ENCODE measurements at places on chromosomes 2 and 18. TPM values are rescaled to one million over a fixed set of nuclear protein-coding genes. Genes with fewer than 3 reads are reported as not detected.

- no peaks in the 10 kb centered on the region for H3K36me3 ChIP-seq
- no peaks in the 10 kb centered on the region for H3K27me3 ChIP-seq
- no peak overlapping the region for H3K4me3 ChIP-seq
- peaks cover 6% of the 10 kb centered on the region for H3K4me1 ChIP-seq
- DNase-seq = no peak
Measured at GRCh38 chr2:162006337-162006736, 67.7 kb downstream of the DPP4 start.

DNA sequence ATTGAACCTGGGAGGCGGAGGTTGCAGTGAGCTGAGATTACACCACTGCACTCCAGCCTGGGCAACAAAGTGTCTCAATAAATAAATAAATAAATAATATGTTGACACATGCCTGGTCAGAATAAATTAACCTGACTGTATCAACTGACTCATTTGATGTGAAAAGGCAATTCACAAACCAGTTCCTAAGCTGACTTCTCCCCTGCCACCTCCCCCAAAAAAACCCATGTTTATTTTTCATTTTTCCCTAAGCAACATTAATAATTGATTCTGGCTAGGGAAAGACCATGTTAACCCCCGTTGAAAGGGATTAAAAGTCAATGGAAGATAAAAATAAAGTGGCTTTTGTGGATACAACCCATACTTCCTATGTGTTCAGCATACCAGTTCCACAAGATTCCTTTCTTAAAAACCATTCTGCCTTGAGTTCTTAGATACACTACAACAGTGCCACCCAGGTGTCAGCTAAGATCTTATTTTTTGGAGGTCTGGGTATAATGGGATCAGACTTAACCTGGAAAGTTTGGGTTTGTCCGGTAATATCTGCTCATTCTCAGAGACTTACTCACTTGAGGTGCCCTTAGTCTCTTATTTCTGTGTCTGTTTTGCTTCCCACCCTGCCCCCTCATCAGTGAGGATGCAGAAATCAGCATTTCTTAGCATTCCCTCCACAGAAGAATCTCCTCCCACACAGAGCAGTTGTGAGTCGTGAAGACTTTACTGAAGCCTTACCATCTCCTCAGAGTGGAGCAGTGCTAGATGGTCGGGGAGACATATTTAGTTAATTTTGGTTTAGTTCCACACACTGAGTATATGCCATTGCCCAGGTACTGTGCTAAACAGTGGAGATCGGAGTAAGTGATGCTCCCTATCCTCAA is 10.1 kb upstream of the MCFD2 start:
- no peaks in the 10 kb centered on the region for H3K27me3 ChIP-seq
- DNase-seq = no peak
- peaks cover 24% of the 10 kb centered on the region for H3K4me1 ChIP-seq
- no peak overlapping the region for H3K4me3 ChIP-seq

DNA sequence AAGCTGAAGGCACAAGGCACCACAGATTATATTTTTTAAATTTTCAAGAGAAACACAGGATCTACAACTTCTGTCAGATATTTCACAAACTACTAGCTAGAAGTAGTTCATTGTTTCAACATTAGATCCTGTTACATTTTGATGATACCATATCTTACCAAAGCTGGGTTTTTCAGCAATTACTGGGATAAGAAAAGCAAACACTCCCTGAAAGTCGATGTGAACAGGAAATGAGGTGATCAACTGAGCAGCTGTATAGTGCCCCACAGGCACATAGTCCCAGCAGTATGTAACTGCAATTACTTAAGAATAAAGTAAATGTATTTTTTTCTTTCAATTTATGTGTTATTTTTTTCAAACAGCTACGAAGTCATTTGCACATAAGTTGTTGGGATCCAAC is 103.5 kb downstream of the DNER start:
- H3K36me3 ChIP-seq = no peaks in the 10 kb centered on the region
- H3K27me3 ChIP-seq = no peaks in the 10 kb centered on the region
- H3K4me3 ChIP-seq = no peak overlapping the region
- H3K27ac ChIP-seq = peak overlapping the region; percentile 60

Gene LBX2
- total RNA-seq = 5.4 TPM

DNA sequence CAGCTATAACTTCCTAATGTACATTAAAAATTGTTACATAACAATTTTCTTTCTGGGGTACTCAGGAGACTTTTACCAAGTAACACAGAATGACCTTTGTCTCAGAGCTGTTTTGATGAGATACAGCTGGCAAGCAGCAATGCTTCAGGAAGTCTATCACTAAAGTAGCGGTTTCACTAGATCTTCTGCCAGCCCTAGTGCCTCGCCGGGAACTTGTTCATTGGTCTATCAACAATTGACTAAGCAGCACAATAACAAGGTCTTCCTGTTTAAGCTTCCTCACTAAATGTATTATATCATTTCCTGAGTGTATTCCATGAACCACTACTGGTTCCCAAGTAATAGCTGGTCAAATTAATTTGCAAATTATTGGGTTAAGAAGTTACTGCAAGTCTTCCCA is 69.2 kb downstream of the TRIP12 start:
- no peaks in the 10 kb centered on the region for H3K27me3 ChIP-seq
- peaks cover 5% of the 10 kb centered on the region for H3K4me1 ChIP-seq
- no peak overlapping the region for H3K4me3 ChIP-seq
- DNase-seq = peak; percentile 91
- peaks cover 10% of the 10 kb centered on the region for H3K36me3 ChIP-seq

Gene MYL12A
- total RNA-seq = 572 TPM

- no peaks in the 10 kb centered on the region for H3K36me3 ChIP-seq
- H3K4me3 ChIP-seq = no peak overlapping the region
- DNase-seq = no peak
- H3K27ac ChIP-seq = no peak overlapping the region
- H3K4me1 ChIP-seq = no peaks in the 10 kb centered on the region
- peaks cover 37% of the 10 kb centered on the region for H3K27me3 ChIP-seq
Measured at GRCh38 chr2:10963155-10963554, 51.4 kb downstream of the KCNF1 start.

Gene NXPH2
- not detected for total RNA-seq

GRCh38 chr2:36433311-36434217 is 78.0 kb downstream of the CRIM1 start:
- H3K27ac ChIP-seq = peak overlapping the region; percentile 87
- peak overlapping the region; percentile 26 for H3K4me3 ChIP-seq
- DNase-seq = peak; percentile 70
- no peaks in the 10 kb centered on the region for H3K27me3 ChIP-seq
- H3K4me1 ChIP-seq = peaks cover 75% of the 10 kb centered on the region

Gene CNDP2
- 27.7 TPM for total RNA-seq

GRCh38 chr18:76260941-76261472 is 234.0 kb downstream of the ZNF516 start:
- no peak overlapping the region for H3K4me3 ChIP-seq
- peak; percentile 54 for DNase-seq
- H3K4me1 ChIP-seq = peaks cover 4% of the 10 kb centered on the region
- H3K27me3 ChIP-seq = no peaks in the 10 kb centered on the region

GRCh38 chr2:167127135-167127534 is 238.9 kb downstream of the XIRP2 start:
- H3K4me3 ChIP-seq = no peak overlapping the region
- no peaks in the 10 kb centered on the region for H3K36me3 ChIP-seq
- H3K27ac ChIP-seq = no peak overlapping the region
- no peaks in the 10 kb centered on the region for H3K4me1 ChIP-seq
- DNase-seq = no peak
- H3K27me3 ChIP-seq = no peaks in the 10 kb centered on the region

- H3K4me3 ChIP-seq = no peak overlapping the region
- no peaks in the 10 kb centered on the region for H3K27me3 ChIP-seq
- peaks cover 6% of the 10 kb centered on the region for H3K4me1 ChIP-seq
- DNase-seq = peak; percentile 69
Measured at GRCh38 chr2:127614246-127614645, 31.7 kb upstream of the GPR17 start.

Gene GAREM1
- total RNA-seq = 5.0 TPM

GRCh38 chr2:181070836-181071200 is 90.4 kb downstream of the UBE2E3 start:
- H3K27ac ChIP-seq = peak overlapping the region; percentile 34
- H3K27me3 ChIP-seq = no peaks in the 10 kb centered on the region
- H3K4me1 ChIP-seq = peaks cover 40% of the 10 kb centered on the region
- DNase-seq = no peak
- no peaks in the 10 kb centered on the region for H3K36me3 ChIP-seq

DNA sequence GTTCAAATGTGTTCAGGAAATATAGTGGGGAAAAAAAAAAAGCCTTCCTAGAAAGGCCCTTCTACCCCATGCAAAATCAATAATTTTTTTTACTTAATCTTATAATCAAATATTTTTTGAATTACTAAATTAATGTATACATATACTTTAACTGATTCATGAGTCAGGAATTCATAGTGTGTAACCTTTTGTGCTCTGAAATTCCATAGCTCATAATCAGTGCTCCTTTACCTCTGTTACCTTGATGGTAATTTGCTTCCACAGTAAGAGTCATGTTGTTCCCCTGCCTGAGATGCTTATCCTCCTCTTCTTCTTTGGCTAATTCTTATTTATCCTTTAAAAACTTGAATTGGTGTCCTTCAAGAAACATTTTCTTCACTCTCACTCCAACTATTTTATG is 414.2 kb downstream of the THSD7B start:
- no peak for DNase-seq
- no peaks in the 10 kb centered on the region for H3K36me3 ChIP-seq
- H3K4me3 ChIP-seq = no peak overlapping the region
- peaks cover 10% of the 10 kb centered on the region for H3K4me1 ChIP-seq
- no peaks in the 10 kb centered on the region for H3K27me3 ChIP-seq
- peak overlapping the region; percentile 45 for H3K27ac ChIP-seq

- DNase-seq = no peak
- no peaks in the 10 kb centered on the region for H3K27me3 ChIP-seq
- no peaks in the 10 kb centered on the region for H3K36me3 ChIP-seq
Measured at GRCh38 chr18:36468161-36468560, 170.6 kb downstream of the FHOD3 start.
